ENCODE measurements at places on chromosomes 5 and 9.

DNA sequence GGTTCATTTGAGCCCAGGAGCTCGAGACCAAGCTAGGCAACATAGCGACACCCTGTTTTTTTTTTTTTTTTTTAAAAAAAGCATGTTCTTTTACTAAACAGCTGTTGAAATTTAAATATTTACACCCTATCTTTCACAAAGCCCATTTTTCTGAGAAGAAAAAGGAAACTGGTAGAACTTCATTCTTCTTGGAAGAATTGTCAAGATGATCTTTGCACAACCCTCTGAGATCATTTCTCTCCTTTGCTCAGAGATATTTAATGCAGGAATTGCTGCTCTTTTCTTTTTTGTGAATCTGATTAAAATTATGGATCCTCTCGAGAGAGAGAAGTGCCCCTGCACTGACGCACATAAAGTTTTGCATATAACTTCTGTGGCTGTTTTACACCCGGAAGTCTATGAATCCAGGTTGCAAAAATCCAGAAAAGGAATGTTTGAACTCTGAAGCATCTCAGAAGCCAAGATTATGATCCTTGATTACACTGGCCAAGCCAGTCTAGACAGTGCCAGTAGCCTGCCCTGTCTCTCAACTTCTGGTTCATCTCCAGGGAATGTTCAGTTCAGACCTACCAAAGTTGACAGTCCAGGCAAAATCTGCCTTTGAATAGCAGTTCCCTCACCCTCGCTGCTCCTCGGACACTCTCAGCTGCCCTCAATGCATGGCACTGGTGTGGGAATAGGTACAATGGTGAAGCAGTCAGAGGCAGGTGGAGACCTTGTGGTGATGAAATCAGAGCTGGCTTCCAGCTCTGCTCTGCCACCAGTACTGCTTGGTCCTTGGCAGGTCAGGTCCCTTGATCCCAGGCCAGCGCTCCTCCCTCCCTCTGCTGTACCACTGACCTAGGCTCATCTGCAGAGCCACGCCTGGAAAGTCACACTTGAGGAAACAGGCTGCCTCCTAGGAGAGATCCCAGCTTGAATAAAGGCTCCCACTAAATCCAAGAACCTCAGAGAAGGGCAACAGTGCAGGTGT is 13.3 kb upstream of the SLC31A2 start:
- DNase-seq = no peak

GRCh38 chr9:130467316-130467715 is 22.6 kb downstream of the ASS1 start:
- peak; percentile 100 for DNase-seq

- DNase-seq = no peak
Observed at GRCh38 chr5:175261037-175261436, 182.9 kb downstream of the DRD1 start.

- DNase-seq = no peak
Observed at GRCh38 chr9:27963836-27964235, 390.6 kb upstream of the C9orf72 start.

GRCh38 chr5:172573120-172573882 is 67.8 kb upstream of the NEURL1B start:
- DNase-seq = no peak

- DNase-seq = no peak
Observed at GRCh38 chr9:93675336-93676150, 99.2 kb downstream of the PHF2 start.

- no peak for DNase-seq
Observed at GRCh38 chr5:159207222-159207685, 2.1 kb downstream of the RNF145 start.

DNA sequence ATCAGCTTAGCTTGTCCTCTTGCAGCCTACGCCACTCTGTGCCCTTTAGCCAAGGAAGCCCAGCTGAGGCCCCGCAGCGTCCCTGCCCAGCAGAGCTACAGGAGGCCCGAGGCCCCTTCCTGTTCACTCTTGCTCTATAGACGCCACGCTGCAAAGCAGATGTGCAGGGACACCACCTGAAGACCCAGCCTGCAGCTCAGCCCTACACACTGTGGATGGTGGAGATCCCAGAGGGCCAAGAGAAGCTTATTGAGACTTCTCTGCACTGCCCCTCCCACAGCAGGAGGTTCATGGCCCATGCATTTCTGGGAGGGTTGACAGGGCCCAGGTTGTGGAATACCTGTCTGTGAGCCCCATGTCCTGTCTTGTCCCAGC is 33.6 kb downstream of the IRF1 start:
- no peak for DNase-seq

DNA sequence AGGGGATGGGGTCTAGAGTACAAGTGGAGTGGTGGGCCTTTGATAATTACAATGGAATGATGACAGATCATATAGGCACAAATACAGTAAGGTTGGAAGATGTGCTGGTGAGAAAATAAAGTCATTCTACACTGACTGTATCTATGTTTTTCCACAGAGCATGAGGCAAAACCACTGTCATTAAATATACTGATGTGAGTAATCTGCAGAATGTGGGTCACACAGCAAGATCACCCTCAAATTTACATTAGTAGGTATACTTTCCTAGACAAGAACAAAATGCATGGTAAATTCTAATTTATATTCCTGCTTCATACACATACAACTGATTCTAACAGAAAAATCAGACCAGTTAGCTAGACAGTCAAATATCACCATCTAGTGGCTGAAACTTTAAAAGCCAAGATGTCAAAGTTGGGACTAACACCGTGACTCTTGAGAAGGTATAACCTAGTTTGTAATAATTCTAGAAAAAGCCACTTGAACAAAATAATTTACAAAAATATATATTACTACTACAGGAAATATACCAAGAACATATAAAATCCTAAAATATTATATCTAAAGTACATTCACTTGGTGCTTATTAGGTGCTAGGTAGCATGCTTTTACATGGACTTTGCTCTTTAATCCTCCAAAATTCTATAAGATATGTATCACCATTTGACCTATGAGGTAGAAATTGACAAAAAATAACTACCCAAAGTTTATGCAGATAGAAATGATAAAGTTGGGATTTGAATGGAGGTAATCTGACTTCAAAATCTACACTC is 19.5 kb downstream of the TTC33 start:
- DNase-seq = peak; percentile 2

- no peak for DNase-seq
Observed at GRCh38 chr9:124813041-124813440, 36.1 kb downstream of the OLFML2A start.

GRCh38 chr5:78574131-78574673 is 74.4 kb downstream of the LHFPL2 start:
- DNase-seq = no peak

GRCh38 chr5:168808051-168808616 is 229.0 kb upstream of the PANK3 start:
- no peak for DNase-seq

GRCh38 chr9:81650586-81651515 is 38.5 kb downstream of the TLE1 start:
- DNase-seq = peak; percentile 32

Data from NCI-H524 treated with DMSO at 0.1 percent for 48 hours (cell line).